Left lung (tissue), 14 donors: ENCODE measurements at places on chromosomes 13 and 19. TPM values are rescaled to one million over a fixed set of nuclear protein-coding genes. Genes with fewer than 3 reads are reported as not detected.

Gene LGALS7B
- 0.96 TPM for polyA plus RNA-seq

DNA sequence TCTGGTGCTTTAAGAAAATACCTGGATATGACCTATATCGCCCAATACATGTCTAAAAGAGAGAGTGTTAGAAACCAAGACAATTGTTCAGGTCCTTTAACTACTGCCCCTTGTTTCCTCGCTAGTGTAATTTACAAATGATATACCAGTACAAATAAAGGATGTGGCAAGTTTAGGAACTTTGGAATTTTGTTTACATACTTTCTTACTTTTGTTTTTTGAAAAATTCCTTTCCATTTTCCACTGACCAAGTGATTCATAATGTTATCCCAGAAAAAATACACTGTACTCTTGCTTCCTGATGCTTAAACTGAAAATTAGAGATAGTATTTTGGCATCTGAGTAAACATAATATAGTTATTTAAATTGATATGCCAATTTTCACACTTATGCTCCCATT lies 96.8 kb upstream of the CSNK1A1L start:
- no peak for DNase-seq

Gene ZNF493
- polyA plus RNA-seq = 35.1 TPM

DNA sequence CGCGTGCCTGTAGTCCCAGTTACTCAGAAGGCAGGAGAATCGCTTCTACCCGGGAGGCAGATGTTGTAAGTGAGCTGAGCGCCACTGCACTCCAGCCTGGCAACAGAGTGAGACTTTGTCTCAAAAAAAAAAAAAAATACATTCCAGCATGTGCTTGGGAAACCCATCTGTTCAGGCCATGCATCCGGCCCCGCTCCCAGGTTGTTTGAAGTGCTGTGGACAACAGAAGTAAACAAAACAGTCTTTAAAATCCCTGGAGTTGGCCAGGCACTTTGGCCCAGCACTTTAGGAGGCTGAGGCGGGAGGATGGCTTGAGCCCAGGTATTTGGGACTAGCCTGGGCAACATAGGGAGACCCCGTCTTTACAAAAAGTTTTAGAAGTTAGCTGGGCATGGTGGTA lies 3.2 kb upstream of the PTPRS start:
- no peak for DNase-seq

- no peak for DNase-seq
These were observed 7.1 kb downstream of the AKAP8 start for GRCh38 chr19:15372470-15372869.

- no peak for DNase-seq
These were observed 17.1 kb downstream of the LSM14A start for GRCh38 chr19:34189199-34189916.

Gene KLHL1
- polyA plus RNA-seq = not detected

DNA sequence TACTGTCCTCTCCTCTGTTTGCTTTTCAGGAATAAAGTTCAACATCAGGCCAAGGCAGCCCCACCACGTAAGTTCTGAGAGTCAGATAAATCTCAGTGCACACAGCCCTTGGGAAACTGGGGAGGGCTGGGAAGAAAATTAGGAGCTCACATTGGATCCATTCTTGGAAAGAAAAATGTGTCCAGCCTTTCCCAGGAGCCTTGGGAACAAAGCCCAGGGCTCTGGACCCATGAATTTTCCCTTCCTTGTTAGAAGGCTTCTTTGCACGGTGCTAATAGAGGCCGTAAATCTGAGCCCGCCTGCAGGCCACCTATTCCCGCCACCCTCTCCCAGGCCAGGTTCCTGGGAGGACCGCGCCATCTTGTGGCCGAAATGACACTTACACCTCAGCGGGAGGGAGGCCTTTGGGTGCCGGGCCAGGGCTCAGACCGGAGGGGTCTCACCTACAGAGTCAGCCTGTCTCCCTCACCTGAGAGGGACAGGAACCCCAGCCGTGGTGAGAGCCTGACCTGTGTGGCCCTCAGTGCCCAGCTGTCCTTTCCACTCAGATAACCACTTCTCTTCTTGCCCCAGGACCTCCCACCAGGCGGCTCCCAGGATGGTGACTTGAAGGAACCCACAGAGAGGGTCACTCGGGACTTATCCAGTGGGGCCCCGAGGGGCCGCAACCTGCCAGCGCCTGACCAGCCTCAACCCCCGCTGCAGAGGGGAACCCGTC lies 25.1 kb upstream of the KCTD15 start:
- no peak for DNase-seq

Gene ZNF682
- 19.9 TPM for polyA plus RNA-seq

GRCh38 chr13:83532809-83533208 lies 349.5 kb downstream of the SLITRK1 start:
- peak; percentile 49 for DNase-seq

DNA sequence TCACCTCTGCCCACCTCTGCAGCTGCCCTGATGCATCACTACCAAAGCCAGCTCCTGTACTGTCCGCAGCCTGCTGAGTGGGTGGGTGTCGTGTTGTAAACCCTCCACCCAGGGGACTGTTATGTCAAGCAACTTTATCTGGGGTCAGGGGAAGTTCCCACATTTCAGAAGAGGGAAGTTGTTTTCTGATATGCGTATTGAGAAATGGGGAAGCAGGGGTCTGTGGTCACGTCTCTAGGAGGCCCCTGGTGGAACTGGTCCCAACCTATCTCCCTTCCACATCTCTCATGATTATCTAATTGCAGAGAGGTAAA lies 31.2 kb downstream of the CLEC17A start:
- DNase-seq = peak; percentile 42

DNA sequence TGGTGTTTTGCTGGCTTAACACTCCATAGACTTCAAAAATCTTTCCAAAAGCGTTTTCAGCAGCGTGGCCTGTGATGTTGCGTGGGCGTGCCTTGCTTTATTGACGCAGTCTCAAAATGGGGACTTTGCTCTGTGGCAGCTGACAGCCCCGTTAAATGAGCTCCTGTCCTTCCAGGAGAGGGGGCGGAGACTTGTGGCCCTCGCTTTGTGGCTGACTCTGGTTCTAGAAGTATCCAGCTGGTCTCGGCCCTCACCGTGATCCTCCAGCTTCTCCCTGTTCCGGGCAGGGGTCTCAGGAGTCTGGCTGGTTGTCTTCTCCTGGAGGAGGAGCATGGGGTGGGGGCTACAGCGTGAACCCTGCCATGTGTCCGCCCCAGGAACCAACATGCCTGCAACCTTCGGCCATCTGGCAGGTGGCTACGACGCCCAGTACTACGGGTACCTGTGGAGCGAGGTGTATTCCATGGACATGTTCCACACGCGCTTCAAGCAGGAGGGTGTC lies 8.4 kb upstream of the ZNF554 start:
- DNase-seq = no peak

- no peak for DNase-seq
These were observed 16.1 kb downstream of the PCDH8 start for GRCh38 chr13:52832313-52832712.

GRCh38 chr13:34428911-34429310 lies 513.2 kb upstream of the NBEA start:
- no peak for DNase-seq

GRCh38 chr13:33322965-33323668 lies 37.6 kb upstream of the STARD13 start:
- DNase-seq = no peak

DNA sequence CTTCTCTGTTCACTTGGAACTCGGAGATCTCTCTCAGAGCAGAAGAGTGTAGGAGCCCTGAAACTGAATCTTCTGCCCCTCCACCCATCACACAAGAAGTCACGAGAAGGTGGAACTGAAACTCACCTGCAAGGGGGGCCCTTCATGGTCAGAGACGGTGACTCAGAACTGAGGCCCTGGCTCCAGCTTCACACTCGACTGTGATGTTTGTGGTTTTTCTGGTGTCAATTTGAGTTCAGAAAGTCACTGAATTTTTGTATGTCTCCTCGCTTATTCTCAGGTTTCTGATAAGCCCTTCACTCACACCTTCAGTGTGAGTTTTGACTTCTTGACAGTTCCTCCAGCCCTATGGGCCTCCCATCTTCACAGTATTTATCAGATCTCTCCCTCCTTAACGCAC lies 23.1 kb downstream of the SIGLEC5 start:
- no peak for DNase-seq

GRCh38 chr13:110981379-110981778 lies 66.5 kb upstream of the ANKRD10 start:
- no peak for DNase-seq

GRCh38 chr19:734716-735115 lies 16.2 kb upstream of the MISP start:
- DNase-seq = no peak

Gene IFNL1
- not detected for polyA plus RNA-seq

- DNase-seq = no peak
These were observed 64.5 kb downstream of the ZIC5 start for GRCh38 chr13:99907038-99907437.

Gene MBD3L3
- polyA plus RNA-seq = not detected
